ENCODE measurements at places on chromosomes 13 and 19. TPM values are rescaled to one million over a fixed set of nuclear protein-coding genes. Genes with fewer than 3 reads are reported as not detected.

The TYROBP gene
- total RNA-seq = 16.7 TPM

The B3GNT8 gene
- 3.4 TPM for total RNA-seq

The AKT1S1 gene
- 5.0 TPM for total RNA-seq

The ZNF549 gene
- total RNA-seq = 8.7 TPM

The TIMM29 gene
- 7.6 TPM for total RNA-seq

Measured in uterus (tissue), 4 donors.